ENCODE measurements at places on chromosomes 11 and 22.

- DNase-seq, result no peak
These were observed 389.1 kb downstream of the AASDHPPT start for GRCh38 chr11:106466521-106467080.

GRCh38 chr22:28978158-28978557 is 83.5 kb downstream of the C22orf31 start:
- no peak for DNase-seq

GRCh38 chr11:129323896-129324502 is 51.6 kb upstream of the BARX2 start:
- DNase-seq, result no peak

DNA sequence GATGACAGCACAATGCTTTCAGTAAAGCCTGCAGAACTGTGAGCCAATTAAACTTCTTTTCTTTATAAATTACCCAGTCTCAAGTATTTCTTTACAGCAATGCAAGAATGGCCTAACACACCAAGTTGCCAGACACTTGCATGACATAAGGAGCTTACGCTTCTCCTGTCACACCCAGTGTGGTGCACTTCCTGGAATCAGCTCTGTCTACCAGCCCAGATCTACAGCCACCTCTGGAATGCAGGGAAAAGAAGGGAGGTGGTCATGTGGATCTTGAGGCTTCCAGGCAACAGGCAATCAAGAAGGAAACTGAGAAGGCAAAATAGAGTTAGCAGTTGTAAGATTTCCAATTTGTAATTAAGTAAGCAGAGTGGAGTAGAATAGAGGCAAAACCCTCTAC is 37.4 kb upstream of the SESN3 start:
- DNase-seq, result no peak

GRCh38 chr11:12376259-12377081 is 901 bp upstream of the PARVA start:
- no peak for DNase-seq

- DNase-seq, result no peak
These were observed 25.3 kb upstream of the PRR5 start for GRCh38 chr22:44676441-44677352.

DNA sequence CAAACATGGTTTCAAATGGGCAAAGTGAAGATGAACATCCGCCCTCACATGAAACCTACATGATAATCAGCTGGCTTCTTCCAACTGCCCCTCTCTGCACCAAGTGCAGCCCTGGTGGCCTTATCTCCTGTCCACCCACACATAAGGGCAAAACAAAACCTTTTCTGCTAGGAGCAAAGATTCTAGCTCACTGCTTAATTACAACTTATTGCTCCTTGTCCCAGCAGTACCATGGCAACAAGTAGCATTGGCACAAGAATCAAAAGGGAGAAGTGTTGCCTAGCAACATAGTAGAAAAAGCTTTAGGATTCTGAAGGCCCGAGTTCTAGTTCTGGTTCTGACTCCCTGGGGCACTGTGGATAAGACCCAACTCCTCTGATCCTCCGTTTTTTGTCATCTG is 68.7 kb upstream of the BMAL1 start:
- DNase-seq, result no peak

DNA sequence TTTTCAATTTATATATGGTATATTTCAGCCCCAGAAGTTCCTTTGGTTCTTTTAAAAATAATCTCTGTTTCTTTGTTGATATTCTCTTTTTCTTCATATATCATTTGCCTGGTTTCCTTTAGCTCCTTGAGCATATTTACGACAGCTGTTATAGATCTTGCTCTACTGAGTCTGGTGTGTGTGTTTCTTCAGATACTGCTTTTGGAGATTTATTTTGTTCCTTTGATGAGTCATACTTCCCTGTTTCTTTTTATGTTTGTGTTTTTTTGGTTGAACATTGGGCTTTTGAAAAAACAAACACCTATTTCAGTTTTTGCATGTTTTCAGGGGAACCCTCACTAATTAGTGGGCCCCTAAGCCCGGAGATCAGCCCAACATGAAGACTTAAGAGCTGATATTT is 23.3 kb downstream of the GLB1L2 start:
- no peak for DNase-seq

- no peak for DNase-seq
These were observed 8.0 kb downstream of the DENND6B start for GRCh38 chr22:50318698-50319411.

GRCh38 chr11:69301081-69301454 is 7.1 kb downstream of the MYEOV start:
- no peak for DNase-seq

GRCh38 chr11:86773513-86774252 is 26.7 kb upstream of the PRSS23 start:
- DNase-seq, result no peak

- DNase-seq, result peak; percentile 86
These were observed 64.8 kb downstream of the STIM1 start for GRCh38 chr11:3920148-3920852.

- peak; percentile 51 for DNase-seq
These were observed 23.3 kb upstream of the SERPIND1 start for GRCh38 chr22:20750461-20751184.

DNA sequence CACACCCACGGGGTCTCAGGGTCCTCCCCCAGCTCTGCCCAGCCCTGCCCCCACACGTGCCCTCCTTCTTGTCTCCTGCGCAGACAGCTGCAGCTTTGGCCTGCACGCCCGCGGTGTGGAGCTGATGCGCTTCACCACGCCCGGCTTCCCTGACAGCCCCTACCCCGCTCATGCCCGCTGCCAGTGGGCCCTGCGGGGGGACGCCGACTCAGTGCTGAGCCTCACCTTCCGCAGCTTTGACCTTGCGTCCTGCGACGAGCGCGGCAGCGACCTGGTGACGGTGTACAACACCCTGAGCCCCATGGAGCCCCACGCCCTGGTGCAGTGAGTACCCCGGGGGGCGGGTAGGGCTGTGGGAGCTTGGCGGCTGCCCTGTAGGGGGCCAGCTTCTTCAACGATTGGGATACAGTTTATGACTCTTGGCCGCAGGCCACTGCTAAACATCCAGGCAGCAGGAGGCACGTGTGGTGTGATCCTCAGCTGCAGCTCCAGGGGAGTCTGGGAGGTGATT is 30.8 kb downstream of the ST14 start:
- no peak for DNase-seq

DNA sequence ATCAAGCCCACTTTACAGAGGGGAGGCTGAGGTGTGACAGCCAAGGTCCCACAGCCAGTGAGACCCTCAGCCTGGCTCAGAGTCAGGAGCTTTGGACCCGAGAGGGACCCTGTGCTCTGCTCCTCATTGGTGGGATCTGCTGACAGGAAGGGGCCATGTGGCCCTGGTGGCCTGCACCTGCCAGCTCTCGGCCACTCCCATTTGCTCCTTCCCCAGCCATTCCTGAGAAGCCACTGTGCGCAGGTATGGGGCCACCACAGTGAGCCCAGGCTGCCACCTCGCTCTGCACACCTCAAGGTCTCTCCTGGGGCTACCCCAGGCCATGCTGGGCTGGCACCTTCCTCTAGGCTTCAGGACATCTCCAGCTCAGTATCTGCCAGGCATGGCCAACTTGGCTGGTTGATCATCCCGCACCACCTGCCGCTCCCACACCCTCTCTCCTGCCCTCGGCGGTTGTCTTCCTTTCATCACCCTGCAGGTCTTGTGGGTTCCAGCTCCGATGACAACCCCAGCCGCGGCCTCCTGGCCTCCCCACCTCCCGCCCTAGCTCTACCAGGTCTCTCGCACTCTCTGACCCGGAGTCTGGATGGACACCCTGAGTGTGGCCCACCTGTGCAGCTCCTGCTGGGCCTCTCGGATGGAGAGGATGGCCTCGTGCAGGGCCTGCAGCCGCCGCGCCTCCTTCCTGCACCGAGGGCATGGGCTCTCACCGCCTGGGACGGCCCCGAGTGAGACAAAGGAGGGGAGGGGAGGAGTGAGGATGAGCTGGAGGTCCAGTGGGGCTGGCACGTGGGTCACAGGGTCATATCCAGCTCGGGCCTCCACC is 32.2 kb upstream of the CARS1 start:
- no peak for DNase-seq

DNA sequence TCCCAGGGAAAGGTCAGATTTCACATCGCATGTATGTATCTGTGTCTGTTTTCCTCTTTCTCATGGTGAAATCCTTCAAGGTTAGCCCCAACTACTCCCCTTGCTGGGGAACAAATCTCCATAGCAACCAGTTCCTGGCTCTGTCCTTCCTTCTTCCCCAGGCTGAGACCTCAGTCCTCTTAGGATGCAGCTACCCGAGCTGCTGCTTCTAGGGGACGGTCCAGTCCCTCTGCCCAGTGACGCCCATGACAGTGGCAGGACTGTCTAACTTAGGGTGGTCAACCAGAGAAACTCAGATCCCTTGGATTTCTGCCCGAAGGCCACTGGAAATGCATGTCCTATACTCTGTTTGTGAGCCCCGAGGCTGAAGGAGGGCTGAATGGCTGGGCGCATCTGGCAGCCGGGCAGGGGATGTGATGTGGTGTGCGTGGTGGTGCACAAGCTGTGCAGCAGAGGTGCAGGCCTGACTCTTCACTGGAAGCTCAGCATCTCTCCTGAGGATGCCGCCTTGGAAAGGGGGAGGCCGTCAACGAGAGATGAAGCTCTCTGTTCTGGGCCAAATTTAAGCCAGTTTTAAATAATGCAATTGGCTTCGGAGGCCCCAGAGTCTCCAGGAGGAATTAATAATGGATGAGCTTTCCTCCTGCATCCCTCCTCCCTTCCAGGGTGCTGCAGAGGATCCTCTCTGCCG is 118.7 kb upstream of the B3GAT1 start:
- no peak for DNase-seq

GRCh38 chr11:134333312-134333711 is 1.5 kb downstream of the GLB1L2 start:
- no peak for DNase-seq

DNA sequence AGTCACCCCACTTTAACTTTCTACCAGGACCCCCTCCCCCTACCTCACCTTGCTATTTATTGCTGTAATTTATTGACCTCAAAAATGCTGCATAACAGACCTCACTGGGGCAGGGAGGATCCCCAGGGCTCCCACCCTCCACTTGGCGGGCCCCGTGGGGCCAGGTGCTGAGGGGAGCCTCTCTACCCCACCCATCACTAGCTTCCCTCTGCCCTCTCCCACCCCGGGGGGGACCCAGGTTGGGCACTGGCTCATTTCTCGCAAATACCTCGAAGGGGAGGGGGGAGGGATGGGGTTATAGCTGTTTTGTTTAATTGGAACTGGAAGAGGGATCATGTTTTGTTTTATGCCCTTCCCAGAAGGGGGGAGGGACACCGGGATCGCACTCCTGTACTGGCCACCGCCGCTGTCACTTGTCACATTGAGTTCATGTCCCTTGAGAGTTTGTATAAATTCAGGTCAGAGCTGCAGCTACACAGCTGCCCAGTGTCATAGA is 16.3 kb upstream of the TMEM191C start:
- no peak for DNase-seq

- DNase-seq, result no peak
These were observed 64.7 kb upstream of the CD5 start for GRCh38 chr11:61037441-61038093.

GRCh38 chr11:13045734-13046133 is 36.6 kb downstream of the RASSF10 start:
- DNase-seq, result no peak

DNA sequence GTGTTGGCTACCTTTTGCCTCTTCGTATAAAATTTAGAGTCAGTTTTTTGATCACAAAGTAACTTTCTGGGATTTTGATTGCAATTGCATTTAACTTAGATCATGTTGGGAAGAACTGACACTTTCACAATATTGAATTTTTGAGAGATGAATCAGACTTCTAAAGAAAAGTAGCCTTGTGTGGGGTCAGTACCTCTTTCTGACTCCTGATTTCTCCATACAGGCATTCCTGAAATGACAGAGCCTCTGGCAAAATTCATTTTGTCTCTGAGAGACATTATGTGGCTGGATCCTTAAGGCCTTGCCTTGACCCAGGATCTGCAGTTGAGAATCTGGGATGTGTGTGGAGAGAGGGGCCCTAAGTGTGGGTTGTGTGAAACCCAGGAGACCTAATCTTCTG is 37.8 kb downstream of the PPFIBP2 start:
- DNase-seq, result no peak

DNA sequence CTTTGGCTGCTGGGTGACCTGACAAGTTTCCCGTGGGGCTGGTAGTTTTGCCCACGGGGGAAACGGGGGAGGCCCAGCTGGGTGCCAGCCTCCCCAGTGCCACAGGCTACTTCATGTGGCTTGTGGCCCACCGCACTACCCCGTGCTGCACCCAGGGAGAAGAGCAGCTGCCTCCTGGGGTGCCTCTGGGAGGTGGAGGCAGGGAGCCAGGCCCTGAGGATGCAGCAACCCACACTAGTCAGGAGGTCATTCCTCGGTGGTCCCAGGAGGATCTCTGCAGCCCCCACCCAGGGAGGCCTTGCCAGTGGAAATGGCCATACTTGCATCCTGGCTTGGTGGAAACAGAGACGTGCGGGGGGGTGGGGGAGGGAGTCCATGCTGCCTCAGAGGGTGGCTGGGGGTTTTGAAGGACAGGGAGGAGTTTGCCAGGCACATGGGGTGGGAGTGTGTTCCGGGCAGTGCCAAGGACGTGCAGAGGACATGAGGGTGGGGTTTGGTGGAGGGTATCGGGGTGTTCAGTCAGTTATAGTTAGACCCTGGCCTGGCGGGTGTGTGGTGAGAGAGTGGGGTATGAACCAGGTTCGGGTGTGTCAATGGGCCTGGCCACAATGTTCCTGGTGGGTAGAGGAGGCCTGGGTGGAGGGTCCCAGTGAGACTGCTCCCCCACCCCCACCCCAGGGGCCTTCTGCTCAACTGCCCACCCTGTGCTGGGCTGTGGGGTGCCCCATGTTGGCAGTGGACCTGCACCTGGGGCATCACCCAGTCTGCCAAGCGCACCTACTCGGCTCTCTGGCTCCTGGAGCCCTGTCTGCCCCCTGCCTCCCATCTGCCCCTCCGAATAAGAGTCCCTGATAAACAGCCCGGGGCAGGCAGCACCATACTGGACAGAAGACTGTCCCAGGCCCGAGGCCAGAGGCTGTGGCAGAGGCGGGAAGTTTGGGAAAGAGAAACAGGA is 3.8 kb downstream of the PIM3 start:
- DNase-seq, result no peak

DNA sequence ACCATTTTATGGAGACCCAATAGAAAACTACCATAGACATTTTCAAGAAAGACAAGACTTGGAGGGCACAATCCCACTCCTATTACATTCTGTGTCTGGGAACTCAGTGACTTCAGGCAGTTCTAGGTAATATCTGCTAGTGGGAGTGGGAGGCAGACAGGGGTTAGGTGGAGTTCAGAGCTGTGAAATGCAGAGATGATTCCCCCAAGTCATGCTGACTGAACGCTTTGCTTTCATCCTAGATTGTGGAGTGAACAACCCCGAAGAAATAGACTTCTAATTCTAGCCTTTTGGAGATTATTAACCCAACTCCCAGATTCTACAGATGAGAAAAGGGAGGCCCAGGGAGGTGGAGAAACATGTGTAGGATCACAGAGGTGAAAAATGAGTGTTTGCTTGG is 437.8 kb upstream of the CADM1 start:
- DNase-seq, result no peak

- no peak for DNase-seq
These were observed 5.2 kb upstream of the TBX10 start for GRCh38 chr11:67644472-67645418.

DNA sequence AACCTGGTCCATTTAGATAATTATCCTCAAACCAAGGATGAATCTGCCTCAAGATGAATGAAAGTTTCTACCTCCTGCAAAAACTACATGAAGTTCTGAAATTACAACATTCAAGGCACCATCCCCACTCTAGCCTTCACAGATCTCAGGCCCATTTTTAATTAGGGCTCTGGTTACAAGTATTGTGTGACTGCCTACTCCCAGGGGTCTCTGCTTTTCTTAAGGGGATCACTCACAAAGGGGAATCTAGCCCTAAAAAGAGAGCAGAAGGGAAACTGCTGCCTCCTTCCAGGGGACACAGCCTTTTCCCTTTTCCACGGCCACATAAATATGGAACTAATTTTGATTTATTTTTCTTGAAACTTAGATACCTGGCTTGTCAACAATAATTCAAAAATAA is 17.4 kb upstream of the TMEM135 start:
- no peak for DNase-seq

Data from CD4-positive, alpha-beta T cell treated with Interleukin-2 at 100 ng/mL for 4 hours (primary cell).